BE2C (cell line): ENCODE measurements at places on chromosomes 12 and 14.

- DNase-seq = no peak
Observed at GRCh38 chr12:56591961-56592360, 38.2 kb downstream of the BAZ2A start.

- DNase-seq = no peak
Observed at GRCh38 chr12:10409392-10409791, at the start of gene KLRC4. Gene KLRC4 (minus strand): TSS chr12:10409757. CDS start chr12:10409575, 182 bp downstream.

- no peak for DNase-seq
Observed at GRCh38 chr14:102900631-102901571, 21.6 kb upstream of the AMN start.

DNA sequence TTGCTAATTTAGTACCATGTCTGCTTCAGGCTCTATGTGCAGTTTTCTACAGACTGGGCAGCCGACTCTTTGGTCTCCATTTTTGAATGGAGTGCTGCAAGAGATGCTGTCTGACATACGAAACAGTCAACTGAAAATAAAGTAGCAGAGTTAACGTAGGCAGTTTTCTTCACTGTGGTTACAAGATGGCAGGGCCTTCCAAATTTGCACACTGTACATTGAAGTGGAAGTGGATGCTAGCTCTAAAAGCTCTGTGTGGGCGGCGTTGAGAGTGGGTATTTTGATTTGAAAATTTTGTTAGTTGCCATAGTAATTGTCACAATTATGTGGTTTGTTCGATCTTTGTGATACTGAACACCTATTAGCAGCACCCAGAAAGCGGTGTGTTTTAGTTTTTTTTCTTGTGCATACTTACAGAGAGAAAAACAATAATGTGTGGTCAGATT is 154.9 kb upstream of the ATP2B1 start:
- no peak for DNase-seq

DNA sequence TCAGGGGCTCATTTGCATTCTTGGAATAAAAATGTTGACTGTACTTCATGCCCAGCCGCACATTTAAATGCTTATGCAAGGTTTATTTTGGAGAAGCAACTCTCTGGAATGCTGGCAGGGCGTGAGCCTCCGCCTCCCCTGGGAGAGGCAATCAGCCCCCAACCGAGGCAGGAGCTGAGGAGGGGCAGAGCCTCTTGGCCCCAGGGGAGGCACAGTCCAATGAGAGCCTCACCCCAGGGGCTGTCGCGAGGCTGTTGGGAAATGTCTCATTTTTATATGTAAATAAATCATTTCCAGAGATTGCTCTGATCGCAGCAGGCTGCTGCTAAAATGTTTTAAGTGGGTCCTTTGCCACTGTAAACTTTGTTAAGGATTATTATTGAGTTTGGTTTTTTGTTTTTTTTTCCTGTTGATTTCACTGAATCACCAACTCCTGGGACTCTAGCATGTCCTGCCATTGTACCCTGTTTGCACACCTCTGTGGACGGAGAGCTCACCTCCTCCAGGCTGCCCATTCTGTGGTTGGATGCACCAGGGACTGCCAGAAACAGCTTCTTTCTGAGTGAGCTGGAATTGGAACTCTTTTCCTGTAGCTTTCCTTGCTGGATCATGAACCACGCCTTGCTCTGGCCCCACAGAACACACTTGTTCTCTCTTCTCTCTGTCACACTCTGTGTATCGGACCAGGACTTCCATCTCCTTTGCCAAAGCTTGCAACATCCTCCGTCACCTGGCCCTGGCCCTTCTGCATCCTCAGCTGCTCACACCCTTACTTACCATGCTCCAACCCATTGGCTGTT is 46.9 kb upstream of the FAM181A start:
- no peak for DNase-seq

DNA sequence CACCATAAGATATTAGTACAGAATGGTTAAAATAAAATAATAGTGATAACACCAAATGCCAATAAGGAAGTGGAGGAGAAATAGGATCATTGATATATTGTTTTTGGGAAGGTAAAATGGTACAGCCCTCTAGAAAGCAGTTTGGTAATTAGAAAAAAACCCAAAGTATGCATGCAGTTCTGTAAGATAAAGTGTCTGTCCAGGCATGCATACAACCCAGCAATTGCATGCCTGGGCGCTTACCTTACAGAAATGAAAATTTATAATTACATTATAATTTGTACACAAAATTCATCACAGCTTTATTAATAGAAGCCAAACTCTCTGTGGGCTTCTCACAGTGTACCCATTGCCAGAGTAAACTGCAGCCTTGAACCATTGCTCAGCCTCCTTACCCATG is 124.7 kb downstream of the TTC6 start:
- no peak for DNase-seq

DNA sequence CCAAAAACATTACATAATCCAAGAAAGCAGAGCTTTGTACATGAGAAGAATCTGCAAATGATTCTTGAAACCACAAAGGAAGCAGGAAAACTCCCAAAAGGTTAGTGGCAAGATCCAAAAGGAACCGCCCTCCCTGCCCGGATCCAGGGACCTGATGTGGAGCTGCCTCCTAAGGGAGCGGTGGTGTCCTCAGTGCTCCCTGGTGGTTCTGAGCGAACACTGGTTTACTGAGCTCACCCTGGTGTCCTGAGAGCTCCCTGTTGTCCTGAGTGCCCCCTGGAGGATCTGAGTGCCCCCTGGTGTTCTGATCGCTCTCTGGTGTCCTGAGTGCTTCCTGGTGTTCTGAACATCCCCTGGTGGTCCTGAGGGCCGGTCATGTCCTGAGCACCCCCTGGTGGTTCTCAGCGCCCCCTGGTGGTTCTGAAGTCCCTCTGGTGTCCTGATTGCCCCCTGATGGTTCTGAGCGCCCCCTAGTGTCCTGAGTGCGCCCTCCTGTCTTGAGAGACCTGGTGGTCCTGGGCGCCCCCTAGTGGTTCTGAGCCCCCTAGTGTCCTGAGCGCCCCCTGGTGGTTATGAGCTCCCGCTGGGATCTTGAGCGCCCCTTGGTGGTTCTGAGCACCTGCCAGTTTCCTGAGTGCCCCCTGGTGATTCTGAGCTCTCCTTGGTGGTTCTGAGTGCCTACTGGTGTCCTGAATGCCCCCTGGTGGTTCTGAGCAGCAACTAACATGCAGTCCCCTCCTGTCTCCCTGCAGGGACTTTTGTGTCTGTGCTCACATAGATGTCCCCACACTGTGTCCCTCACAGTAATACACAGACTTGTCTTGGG is 891.1 kb downstream of the TMEM121 start:
- peak; percentile 87 for DNase-seq

DNA sequence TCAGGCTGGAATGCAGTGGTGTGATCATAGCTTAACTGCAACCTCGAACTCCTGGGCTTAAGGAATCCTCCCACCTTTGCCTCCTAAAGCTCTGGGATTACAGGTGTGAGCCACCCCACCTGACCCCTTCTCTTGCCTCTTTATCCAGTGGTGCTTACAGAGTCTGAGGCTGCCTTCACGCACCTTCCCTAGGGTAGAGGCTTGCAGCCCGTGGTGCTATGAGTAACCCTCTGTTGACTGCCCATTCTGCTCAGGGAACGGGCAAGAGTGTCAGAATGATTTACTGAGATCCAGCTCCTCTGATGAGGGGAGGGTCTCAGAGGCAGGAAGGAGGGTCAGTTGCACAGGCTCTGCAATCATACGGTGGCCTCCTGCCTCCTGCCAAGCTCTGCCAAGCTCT is 125.1 kb upstream of the TBX3 start:
- DNase-seq = no peak

DNA sequence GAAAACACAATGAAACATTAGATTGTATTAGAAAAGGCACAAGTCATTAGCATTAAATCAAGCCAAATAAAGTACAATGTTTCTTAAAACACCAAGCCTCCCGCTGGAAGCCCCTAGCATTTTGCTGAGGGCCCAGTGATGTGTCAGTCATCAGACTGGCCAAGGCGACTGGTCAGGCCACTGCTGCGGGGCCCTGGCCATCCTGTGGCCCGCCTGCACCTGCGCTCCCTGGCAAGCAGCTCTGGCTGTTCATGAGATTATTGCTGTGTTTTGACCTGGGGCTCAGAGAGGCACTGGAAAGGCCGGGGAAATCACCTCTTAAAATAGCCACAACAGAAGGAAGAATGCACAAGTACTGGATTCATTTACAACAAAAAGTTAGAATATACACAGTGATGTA is 24.2 kb upstream of the AMN start:
- DNase-seq = no peak
